ENCODE measurements at places on chromosomes 11 and 22.

DNA sequence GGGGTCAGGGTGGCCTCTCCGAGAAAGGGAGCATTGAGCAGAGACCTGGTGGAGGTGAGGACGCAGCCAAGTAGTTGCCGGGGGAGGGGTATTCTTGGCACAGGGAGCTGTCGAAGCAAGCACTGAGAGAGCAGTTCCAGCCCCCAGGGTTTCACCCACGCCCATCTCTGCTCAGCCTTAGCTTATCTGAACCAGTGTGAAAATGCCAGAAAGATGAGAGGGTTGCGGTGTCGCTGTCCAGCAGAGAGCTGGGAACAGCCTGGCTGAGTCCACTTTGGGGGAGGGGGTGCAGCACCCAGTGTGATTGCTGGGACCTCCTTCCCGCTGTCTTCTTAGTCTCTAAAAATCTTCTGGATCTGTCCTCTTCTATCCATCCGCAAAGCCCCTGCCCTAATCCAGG, 123.3 kb upstream of the TBCEL start:
- DNase-seq, result no peak

- DNase-seq, result no peak
Measured at GRCh38 chr11:47502767-47503166, 50.2 kb downstream of the CELF1 start.

GRCh38 chr11:6618117-6619003, 862 bp downstream of the TPP1 start:
- DNase-seq, result peak; percentile 35

- no peak for DNase-seq
Measured at GRCh38 chr11:3022982-3023381, 30.9 kb upstream of the NAP1L4 start.

GRCh38 chr11:35313066-35313759, 106.1 kb downstream of the SLC1A2 start:
- DNase-seq, result no peak

DNA sequence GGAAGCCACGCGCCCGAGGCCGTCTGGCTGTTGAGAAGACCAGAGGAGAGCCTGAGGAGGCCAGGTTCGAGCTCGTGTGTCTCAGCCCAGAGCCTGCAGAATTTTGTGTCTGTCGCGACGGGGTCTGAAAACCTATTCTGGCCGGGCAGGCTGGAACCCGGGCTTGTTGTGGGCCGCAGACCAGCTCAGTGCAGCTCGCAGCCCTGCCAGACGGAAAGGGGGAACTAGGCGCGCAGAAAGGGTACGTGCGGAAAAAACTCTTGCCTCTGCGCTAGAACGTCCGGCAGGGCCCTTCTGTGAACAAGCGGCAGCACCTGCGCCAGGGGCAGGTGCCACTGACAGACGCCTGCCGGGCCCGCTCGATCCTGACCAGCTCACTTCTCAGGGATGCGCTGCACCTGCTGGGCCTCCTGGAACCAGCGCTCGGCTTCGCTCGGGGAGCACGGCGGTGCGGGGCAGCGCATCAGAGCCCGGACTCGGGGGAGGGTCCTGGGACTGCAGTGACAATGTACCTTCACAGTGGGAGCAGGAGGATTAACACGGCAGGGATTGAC, 409.3 kb downstream of the BRD1 start:
- DNase-seq, result no peak
